ENCODE measurements at places on chromosomes 2 and 18.

DNA sequence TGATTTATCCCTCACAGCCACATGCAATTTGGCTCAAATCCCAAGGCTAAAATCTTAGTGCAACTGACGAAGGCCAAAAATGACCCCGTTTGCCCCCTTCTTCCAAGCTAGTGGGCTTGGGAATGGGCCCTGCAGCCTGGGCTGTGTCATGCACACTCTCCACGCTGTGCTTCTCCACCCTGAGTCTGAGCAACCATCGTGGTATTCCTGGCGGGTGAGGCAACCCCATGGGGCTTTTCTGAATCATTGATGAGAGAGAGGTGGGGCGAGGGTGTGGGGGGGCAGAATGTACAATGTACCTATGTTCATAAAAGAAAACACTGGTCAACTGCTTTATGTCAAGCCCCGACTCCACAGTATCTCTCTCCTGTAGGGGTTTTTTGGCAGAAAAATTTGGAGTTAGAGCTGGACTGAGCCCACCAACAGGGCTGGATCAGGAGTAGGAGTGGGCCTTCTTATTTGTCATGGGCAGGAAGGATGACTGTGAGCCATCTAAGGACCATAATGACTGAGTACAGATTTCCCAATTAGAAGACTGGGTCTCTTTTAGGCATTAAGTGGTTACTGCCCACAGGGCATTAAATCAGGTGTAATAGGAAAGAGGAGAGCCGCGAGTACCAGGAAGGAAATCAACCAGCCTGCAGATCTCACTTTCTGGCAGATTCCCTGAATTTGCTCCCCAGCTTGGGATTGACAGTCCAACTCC is 8.9 kb downstream of the SULT1C2 start:
- no peak for DNase-seq

GRCh38 chr2:208594642-208595385 is 188.2 kb downstream of the PTH2R start:
- no peak for DNase-seq

GRCh38 chr2:210388148-210388547 is 73.2 kb upstream of the MYL1 start:
- no peak for DNase-seq

- DNase-seq = no peak
Observed at GRCh38 chr2:172283476-172283875, 143.9 kb upstream of the ITGA6 start.

DNA sequence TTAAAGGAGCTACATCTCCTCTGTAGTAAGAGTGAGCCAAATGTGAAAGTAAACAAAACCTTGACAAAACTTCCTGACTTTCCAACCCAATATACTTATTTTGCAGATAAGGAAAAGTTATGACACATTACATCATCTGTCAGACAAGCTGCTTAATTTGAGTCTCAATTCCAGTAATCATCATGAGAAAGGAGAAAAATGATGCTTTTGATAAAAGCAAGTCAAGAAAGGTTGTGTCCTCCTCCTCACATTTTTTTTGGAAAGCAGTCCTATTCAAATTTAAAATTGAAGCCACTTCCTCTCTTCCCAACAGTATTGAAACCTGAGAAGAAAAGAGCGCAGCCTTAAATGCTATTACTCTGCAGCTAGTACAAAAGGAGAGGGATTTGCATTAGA is 519.6 kb downstream of the LRP1B start:
- no peak for DNase-seq

GRCh38 chr2:33791625-33792024 is 192.5 kb upstream of the FAM98A start:
- no peak for DNase-seq

GRCh38 chr2:38444247-38444646 is 67.2 kb upstream of the ATL2 start:
- DNase-seq = no peak

DNA sequence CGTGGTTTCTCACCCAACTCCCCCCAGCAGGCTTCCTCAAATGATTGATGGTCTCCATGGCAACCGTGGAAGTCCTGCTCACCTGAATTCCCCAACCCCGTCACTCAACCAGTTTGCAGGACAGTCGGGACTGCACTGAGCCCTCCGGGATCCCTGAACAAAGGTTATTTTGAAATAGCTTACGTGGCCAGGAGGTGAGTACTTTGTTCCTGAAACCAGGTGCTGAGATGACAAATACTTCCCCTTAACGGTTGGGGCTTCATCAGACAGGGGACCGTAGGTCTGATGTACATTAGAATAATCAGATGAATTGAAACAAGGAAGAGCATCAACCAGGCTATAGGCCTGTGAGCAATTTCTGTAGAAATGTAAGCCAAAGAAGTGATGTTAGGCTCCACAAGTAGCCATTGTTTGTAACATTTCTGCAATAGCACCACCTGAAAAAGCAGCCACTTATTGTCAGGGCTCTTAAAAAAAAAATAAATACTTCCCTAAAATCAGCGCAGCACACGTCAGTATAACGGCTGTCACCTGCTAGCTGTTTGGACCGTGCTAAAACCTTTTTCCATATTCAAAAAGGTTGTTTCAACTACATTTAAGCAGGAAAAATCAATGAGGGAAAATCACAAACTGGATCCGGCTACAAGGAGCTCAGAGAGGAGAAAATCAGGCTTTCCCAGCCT is 206.4 kb upstream of the ID2 start:
- DNase-seq = no peak

DNA sequence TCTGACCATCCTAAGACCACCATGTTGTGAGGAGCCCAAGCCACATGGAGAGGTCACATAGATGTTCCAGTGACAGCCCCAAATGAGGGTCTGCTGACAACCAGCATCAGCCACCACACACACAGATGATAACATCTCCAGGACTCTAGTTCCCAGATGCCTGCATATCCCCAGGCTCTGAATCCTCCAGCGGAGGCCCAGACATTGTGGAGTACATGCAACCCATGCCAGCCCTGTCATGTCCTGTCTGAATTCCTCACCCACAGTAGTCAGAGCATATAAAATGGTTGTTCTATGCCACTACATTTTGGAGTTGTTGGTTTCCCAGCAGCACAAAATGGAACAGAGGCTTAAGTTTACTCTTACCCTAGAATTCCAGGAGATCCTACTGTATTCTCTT is 122.0 kb upstream of the SLC35G4 start:
- DNase-seq = no peak

DNA sequence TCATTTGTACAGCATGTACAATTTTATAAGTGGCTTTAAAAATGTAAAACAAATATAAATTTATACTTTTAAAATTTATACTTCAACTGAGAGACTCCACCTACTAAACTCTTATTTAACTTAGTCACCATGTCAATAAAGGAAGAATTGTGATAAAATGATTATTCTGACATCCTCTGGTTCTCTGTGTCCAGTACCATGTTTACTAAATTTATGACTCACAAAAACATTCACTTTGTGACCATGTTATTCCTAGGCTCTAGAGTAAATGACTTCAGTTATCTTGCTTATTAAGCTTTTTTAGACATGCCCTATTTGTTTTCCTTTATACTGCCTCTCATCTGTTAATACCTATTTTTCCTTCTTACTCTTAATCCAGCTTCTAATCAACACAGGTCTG is 959.6 kb upstream of the SLC39A10 start:
- DNase-seq = no peak

GRCh38 chr2:62727259-62727867 is 21.9 kb downstream of the EHBP1 start:
- DNase-seq = no peak

DNA sequence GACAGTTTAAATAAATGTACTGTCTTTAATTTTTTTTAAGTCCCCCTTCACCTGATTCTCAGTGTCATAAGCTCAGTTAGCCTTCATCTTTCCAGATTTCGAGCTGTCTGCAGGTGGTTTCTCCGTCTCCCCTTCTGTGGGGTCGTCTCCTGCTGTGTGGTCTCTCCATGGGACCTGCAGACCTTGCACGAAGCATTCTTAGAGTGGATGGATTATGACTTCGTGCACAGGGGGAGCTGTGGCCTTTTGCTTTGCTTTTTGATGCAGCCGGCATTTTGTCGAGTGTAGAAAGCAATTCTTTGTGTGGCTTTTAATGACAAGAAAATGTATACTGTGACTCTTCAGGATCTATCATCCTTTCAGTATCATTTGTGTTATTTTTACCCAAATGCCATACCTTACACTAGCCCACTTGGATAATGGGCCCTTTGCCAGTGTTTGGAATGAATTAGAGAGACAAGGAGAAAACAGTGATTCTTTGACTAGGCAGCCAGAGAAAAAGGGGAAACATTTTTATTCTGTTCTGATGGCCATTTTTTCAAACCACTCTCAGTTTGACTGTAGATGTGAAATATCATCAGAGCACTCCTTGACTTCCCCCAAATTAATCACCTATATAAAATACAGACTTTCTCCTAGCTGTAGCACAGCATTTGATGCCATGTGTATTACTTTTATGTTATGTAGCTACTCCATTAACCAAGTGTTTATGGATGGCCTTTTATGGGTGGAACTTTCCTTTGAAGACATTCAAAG is 54.3 kb downstream of the ITGA6 start:
- DNase-seq = no peak

DNA sequence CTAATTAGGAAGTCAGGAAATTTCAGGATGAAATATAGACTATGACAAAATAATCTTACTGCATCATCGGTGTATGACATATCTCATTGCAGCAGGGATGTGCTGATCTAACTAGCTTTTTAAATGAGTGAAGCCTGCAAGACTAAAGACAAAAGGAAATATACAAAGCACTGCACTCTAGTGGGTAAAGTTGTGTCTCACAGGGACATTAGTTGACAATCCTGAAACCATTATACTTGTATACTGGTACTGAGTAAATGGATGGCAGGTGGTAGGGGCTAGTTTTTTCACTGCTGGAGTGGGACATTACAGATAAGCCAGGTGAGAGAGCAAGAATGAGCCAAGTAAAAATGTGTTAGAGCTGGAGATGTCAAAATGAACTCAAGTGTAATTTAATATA is 317.5 kb upstream of the RAB6C start:
- DNase-seq = no peak

GRCh38 chr2:158115202-158115767 is 13.6 kb downstream of the UPP2 start:
- DNase-seq = no peak

DNA sequence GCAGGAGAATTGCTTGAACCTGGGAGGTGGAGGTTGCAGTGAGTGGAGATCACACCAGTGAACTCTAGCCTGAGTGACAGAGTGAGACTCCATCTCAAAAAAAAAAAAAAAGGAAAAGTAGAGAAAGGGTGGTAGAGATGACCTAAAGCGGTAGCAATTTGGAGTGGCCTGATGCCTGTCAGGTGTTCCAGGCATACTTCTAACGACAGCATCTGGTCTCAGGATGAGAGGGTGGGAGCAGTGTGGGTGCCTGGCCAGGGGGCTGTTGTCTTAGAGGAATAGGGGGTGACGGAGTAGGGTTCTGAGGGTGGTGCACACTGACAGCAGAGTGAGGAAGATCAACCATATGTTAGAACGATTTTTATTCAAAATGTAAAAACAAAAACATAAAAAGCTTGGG is 21.8 kb downstream of the ZNF236 start:
- DNase-seq = no peak

DNA sequence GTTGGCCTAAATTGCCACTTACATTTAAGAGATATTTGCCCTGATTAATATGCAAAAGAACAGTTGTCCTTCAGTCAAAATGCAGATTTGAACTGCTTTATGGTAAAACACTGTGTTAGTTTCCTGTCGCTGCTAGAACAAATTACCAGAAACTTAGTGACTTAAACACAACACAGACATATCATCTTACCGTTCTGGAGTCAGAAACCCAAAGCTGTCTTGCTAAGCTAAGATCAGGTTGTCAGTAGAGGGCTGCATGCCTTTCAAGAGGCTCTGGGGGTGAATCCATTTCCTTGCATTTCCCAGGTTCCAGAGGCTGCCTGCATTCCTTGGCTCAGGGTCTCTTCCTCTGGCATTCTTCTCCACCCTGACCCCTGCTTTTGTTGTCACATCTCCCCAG is 149.5 kb downstream of the FAM161A start:
- no peak for DNase-seq

DNA sequence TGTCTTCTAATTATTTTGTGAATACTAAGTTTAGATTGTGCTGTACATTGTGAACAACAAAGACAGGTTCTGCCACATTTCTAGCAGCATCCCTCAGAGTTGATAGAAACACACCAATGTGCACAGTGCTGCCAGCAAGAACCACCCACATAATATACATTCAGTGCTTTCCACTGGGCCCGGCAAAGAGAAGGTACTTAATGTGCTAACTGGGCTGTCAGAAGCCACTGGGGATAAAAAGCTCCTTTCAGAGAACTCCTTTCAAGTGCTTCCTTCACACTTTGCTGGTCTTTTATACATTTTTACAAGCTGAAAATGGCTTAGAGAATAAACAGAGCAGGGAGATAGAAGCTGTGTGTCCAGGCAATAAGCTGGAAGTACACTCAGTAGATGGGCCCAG is 58.0 kb upstream of the CAPN13 start:
- DNase-seq = no peak

- DNase-seq = no peak
Observed at GRCh38 chr2:17607379-17607778, 66.9 kb downstream of the VSNL1 start.

- no peak for DNase-seq
Observed at GRCh38 chr18:47143899-47144485, 6.3 kb downstream of the HDHD2 start.

DNA sequence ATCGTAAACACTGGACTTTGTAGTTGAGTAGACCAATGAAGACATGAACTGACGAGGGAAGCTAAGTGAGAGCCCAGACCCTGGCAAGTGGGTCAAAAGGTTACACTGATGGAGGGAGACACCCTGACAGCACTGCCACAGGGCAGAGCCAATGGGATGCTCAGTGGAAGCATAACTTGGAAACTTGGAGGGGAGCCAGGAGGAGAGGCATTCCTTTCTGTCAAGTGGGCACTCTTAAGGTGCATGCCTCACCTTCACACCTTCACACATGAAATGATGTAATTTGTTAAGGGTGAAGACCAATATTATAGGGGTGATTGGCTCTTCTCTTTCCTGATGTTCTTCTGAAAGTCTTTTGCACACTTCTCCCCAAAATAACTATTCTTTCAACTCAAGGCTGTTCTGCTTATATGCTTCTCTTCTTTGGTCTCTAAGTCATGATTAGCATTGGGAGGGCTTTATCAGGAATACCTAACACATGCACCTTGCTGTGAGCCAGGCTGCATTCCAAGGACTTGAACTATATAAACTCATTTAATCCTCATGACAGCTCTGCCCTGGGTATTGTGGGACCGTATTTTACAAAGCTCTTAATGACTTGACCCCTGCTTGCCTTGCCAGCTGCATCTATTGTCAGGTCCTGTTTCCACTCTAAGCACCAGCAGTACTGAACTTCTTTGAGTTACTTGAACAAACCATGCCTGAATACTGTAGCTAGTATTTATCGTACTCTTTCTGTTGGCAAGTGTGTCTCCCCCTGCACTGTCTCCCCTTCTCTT is 19.0 kb downstream of the RPL37A start:
- no peak for DNase-seq

- peak; percentile 64 for DNase-seq
Observed at GRCh38 chr2:215060861-215061536, 77.4 kb downstream of the ABCA12 start.

DNA sequence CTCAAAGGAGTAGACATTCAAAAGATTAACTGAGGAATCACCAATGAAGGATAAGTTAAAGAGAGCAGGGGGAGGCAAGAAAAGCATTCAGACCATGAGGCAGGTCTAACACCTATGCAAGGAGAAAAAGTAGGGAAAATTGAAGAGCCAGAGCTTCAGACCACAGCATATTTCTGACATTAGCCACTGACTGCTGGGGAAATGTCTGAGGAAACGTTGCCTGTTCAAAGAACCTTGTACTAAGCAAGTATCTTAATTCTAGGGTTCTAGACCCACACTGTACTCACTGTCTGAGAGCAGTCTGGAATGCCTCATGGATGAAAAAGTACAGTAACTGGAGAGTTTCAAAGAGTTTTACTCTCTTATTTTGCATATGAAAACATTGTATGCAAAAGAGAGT is 39.5 kb upstream of the TFPI start:
- no peak for DNase-seq
